ENCODE measurements at places on chromosomes 6 and 20.

DNA sequence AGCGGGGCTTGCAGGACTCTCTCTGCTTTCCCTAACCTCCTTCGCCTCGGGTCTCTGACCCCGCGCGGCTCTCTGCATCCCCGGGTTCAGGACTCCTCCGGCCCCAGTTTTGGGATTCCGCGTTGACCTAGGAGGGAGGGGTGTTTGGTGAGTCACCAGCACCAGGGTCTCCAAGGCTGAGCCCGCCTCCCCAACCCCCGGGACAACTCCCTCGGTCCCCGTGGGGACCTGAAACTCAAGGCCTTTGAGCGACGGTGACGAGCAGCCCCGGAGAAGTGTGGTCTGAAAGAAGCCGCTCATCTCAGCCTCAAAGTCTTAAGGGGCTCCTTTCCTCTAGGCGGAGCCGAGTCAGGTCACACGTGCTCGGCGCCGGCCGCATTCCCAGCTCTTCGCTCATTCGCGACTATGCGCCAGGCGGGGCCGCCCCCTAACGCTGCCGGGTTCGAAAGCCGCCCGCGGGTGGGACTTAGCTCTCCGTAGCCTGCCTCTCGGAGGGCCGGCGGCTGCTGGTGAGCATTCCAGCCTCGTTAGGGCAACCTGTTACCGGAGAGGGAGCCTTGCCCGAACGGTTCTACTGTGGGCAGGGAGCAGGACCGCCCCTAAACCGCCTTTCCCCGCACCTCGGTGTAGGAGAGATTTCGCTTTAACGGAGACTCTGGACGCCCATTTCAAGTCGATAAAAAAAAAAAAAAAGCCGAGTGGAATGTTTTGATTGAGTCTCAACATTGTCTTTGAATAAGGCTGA lies 3.0 kb upstream of the PRDM13 start:
- no peak for DNase-seq

DNA sequence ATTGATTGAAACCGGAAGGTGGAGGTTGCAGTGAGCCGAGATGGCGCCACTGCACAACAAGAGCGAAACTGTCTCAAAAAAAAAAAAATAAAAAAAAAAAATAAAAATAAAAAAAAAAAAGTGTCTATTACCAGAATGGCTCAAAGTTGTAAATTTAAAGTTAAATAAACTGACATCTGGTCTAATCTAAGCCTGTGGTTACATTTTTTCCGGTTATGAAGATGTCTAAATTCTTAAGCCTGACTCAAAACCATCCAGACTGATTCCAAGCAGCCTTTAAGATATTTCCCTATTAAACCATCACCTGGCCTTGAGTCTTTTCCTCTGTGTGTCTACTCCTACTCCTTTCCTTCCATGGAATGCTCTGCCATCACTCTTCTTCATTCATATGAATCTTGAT lies 371.7 kb upstream of the RUNX2 start:
- no peak for DNase-seq

DNA sequence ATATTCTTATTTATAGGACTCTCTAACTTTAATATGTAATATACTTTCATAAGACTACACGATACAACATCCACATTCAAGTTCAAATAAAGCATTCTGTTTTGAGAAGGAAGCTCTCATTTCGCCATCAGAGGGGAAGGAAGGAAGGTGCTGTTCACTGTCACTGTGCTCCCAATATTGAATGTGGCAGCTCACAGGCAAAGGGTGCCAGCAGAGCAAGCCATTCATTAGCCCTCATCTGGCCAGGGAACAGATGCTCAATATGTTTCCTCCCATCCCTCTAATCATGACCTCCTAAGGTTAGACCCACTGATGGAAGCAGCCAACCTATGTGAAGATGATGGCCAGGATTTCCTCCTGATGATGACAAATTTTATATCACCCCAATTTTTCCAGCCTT lies 154.4 kb downstream of the DST start:
- DNase-seq: no peak

GRCh38 chr6:22254886-22255285 lies 42.0 kb downstream of the PRL start:
- no peak for DNase-seq

DNA sequence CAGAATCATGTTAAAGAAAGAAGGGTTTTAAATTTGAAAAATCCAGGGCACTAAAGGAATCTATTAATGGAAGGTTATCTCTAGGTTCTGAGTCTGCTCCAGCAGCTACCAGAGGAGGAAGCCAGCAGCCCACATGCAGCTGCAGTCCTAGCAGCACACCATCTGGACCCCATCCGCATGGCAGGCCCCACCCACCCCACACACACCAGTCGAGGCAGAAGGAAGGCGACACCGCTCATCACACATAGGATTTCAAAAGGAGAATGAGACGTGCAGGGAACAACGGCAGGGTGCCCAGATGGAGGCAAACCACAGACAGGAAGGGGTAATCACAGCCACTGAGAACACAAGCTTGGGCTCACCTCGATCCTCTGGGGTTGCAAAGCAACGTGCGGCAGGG lies 78.9 kb downstream of the GINS1 start:
- DNase-seq: no peak

GRCh38 chr6:37373822-37374471 lies 20.2 kb downstream of the RNF8 start:
- no peak for DNase-seq

- no peak for DNase-seq
Observed at GRCh38 chr6:80956898-80957297, 795.6 kb downstream of the TENT5A start.

- no peak for DNase-seq
Observed at GRCh38 chr6:136734977-136735376, 57.3 kb downstream of the MAP3K5 start.

- no peak for DNase-seq
Observed at GRCh38 chr6:56604186-56604585, 38.5 kb downstream of the DST start.

DNA sequence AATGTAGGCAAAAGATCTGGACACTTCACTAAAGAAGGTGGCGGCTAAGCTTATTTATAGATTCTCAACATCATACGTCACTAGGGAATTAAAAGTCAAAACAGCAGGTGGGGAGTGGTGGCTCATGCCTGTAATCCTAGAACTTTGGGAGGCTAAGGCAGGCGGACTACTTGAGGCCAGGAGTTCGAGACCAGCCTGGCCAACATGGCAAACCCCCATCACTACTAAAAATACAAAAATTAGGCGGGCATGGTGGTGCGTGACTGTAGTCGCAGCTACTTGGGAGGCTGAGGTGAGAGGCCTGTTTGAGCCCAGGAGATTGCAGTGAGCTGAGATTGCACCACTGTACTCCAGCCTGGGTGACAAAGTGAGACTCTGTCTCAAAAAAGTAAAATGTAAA lies 74.6 kb downstream of the GPX5 start:
- no peak for DNase-seq

DNA sequence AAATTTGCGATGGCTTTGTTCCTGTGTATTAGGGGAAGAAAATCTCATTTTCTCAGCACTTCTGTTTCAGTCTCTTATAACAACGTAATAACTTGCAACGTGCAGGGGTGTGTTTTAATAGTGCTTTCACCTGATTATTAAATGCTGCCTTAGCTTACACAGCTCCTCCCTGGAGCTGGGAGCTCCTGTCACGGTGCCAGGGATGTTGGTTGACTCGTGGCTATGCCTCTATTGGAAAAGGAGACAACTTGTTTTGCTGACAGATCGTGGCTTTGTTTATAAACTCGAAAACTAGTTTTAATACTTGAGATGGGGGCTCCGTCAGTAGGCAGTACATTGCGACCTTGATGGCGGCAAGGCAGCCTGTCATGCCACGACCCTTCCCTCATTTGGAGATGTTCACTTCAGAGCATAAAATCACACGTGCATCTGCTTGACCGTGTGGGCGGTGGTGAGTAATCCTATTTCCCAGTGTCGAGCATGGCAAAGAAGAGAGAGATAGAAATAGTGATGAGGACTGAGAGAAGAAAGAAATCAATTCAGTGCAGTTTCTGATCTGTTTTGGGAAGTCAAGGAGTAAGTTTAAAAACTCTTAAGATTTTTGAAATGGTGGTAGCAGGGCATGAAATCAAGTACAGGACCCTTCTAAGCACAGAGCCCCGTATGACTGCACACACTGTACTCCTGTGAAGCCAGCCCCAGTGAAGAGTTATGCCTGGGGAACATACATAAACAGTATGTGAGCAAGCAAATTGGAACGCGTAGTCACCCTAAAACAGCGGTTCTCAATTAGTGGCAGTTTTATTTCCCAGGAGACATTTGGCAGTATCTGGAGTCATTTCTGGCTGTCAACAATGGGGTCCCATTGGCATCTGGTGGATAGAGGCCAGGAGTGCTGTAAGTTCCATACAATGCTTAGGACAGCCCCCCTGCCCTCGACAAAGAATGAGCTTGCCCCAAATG lies 147.2 kb downstream of the DOK5 start:
- DNase-seq: no peak

DNA sequence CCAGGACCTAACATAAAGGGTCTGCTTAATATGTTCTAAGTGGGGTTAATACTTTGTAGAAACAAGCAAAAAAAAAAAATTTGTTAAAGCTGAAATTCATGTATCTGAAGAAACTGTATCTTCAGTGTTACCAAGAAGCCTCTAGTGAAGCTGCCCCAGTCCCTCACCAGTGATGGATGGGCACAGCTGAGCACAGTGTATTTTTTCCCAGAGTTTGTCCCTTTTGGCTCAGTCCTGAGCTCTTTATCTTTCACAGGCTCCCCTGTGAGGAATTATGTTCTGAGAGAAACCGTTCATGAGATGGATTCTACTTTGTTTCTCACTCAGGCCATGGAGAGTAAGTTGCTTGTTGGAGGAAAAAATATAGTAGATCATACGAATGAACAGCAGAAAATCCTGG lies 38.4 kb downstream of the KIF3B start:
- no peak for DNase-seq

GRCh38 chr6:170158296-170159021 lies 132.4 kb downstream of the DLL1 start:
- DNase-seq: no peak

GRCh38 chr20:23585449-23585807 lies 17.1 kb upstream of the CST9L start:
- DNase-seq: no peak

DNA sequence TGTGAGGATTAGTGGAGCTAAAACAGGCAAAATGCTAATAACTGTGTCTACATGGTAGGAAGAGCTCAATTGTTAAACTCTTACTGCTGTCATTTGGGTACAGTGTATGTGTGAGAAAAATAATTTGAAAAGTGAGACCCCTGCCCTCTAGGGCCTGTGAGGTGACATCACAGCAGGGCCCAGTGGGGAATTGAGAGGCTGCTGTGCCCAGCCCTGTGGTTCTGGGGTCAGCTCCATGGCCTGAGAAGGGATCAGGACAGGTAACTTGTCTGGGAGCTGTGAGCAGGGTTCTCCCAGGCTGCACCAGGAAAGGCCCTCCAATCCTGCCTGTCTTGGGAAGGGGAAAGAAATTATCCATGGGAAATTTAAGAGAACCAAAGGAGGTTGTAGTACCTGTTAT lies 1.3 kb downstream of the SIRPB1 start:
- DNase-seq: no peak

DNA sequence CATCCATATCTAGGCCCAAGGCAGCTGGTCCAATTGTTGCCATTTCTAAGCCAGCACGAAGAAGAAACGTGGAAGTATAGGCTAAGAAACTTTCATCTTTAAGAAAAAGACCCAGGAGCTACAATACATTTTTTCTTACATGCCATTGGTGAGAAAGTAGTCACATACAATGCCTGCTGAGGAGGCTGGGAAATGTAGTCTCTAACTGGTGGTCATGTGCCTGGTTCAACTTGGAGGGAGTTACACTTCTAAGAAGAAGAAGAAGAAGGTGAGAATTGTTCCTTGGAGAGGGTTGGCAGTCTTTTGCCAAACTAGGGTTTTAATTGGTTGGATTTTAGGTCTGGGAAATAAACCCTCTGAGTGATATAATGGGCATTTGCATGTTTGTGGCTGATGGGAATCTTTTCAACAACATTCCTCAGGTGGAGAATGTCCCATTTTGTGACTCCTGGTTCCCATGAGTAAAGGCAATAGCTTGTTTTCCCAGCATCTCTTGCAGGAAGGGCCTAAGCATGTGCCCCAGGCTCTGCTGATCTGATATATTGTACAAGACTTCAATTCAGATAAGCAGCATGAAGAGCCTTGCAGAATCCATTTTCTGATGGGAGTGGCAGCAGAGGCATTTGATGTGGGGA lies 47.0 kb upstream of the PREP start:
- DNase-seq: no peak

- no peak for DNase-seq
Observed at GRCh38 chr6:28597924-28598722, 72.4 kb downstream of the GPX5 start.

GRCh38 chr20:37649676-37650370 lies 44.0 kb upstream of the CTNNBL1 start:
- DNase-seq: no peak

DNA sequence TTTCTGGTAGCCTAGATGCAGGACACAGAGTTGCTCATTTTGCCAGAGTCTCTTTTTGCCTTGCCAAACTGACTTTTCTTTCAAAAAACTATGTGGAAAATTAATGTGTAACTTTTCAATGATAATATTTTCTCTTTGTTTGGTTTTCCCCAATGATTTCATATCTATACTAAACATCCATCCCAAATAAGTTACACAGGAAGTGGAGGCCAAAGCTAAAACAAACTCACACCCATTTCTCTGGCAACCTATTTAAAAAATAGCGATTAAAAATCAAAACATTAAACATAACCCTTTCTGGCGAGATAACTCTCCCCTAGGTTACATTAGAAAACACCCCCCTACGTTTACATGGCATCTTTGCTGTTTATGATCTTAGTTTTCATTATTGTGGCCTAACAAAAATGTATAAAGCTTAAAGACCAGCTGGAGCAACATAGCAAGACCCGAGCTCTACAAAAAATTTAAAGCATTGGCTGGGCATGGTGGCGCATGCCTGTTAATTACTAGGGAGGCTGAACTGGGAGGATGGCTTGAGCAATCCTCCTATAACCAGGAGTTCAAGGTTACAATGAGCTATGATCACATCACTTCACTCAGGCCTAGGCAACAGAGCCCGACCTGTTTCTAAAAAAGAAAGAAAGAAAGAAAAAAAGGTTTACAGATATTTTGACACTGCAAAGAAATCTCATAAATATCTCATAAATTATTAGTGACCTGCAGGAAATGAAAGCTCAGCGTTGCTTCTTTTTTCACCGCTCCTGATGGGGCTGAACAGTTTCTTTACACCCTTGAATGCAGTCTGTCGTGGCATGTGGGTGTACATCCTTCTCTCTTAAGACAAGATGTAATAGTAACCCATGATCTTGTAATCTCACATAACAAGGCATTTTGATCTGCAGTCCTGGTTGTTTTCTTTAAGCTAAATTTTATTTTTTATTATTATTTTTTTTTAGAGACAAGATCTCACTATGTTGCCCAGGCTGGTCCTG lies 32.8 kb upstream of the CEP85L start:
- no peak for DNase-seq

DNA sequence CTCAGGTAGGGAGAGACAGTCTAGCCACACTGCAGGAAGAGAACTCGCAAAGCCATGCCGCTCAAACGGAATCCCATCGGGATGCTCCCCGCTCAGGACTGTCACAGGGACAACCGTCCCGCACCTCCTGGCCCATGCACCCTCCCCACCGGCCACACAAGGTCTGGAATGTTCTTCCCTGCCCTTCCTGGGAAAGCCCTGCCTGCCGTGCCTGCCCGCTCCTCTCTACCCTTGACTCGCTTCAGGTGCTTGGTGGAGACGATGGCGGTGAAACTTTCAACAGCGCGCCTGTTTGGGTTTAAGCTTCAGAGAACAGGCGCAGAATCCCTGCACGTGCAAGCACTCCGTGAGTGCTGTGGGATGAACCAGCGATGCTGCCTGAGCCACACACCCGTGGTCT lies 20.6 kb downstream of the TAF4 start:
- no peak for DNase-seq

- no peak for DNase-seq
Observed at GRCh38 chr6:25171301-25171700, 107.9 kb upstream of the CARMIL1 start.

Measured in esophagus squamous epithelium (tissue), 5 donors.